ENCODE measurements at places on chromosomes 11 and 22.

DNA sequence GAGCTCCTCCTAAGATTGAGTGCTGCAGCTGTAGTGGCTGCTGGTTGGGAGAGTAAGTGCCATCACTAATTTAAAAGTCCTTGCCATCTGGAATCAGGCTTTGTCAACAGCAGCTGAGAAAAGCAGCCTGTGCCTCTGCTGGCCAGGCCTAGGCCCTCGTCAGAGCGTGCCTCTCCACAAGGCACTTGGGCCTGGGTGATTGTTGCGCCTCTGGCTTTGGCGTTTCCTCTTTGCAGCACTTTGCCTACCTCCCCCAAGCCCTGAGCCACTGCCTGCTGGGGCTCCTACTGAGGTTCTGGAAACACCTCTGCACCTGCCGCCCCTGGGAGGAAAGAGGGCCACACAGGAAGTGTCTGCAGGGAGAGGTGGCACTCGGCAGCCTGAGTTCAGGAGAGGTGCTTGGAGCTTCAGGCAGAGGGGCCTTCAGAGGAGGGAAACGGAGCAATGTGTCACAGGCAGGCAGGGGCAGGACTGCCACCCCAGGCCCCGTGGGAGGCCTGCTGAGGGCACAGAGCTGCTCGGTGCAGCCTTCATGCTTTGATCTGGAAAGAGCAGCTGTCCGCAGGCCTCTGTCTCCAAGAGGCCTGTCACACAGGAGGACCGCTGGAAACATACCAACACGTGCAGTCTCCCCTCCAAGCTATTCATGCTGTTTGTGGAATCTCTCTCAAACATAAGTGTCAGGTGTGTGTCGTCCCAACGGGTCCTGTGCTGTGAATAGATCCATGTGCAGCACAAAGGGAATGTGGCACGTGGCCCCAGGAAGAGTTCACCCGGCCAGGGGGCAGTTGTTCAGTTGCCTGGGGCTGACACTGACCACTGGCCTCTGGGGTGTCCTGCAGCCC lies 61.5 kb upstream of the EMID1 start:
- no peak for DNase-seq

- DNase-seq: no peak
Observed at GRCh38 chr11:108886005-108886659, 221.3 kb downstream of the DDX10 start.

GRCh38 chr11:57477507-57478189 lies 17.3 kb downstream of the RTN4RL2 start:
- DNase-seq: no peak

- DNase-seq: no peak
Observed at GRCh38 chr22:29625090-29625825, 21.8 kb downstream of the NF2 start.

DNA sequence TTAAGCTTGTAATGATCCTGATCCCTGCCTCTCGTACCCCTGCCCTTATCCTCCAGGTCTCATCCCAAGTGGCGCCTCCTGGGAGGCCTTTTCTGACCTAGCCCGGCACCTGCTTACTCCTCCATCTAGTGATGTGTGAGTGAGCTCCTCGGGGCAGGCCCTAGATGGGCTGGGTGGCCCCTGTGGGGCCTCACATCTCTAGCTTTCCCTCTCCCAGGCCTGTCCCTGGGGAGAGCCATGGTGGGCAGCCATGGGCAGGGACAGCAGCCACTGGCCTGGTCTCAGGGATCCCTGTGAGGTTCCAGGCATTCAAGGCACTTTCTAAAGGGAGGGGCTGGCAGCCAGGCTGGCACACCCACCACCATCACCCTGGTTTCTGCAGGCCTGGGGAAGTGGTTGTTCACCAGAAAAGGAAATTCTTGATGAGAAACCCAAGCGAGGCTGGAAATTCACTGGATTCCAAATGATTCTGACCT lies 27.9 kb downstream of the GNAZ start:
- DNase-seq: no peak

DNA sequence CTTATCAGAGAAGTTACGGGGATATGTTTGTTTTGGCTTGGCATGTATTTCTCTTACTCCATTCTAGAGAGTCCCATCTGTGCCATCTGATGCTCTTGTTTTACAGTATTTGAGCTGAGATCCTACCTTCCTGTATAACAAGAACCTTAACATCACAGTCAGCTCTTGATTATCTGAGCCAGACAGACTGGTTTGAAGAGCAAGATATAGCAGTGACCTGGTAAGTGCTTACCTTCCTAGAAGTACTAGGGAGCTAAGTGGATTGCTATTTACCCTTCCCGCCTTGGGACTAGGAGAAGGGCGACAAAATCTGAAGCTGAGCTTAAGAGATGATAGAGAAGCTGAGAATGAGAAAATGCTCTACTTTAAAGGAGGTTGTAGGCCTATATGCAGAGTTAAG lies 235.3 kb downstream of the CSNK2A3 start:
- no peak for DNase-seq

DNA sequence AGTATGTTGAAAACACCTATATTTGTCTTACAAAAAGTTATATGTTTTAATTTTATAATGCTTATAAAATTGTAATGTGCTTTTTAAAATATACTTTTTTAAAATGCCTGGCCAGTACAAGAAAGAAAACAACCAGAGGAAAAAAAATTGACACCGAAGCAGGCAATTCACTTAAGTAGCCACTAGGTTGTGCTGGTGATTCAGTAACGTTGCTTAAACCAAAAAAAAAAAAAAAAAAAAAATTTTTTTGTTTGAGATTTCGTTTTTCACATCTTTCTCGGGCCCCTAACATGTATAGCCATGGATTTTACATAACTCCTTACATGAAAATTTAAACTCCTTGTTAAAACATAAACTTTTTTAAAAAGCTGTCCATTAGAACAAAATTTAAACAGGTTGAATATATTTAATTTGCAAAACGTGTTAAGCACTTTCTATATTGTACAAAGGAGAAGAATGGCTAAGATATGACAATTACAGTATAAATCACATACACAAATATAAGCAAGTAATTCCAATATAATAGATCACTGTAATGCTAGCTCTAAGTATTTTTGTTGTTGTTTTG lies 9.2 kb downstream of the OR8B4 start:
- DNase-seq: no peak

GRCh38 chr11:125372088-125372487 lies 124.0 kb downstream of the FEZ1 start:
- DNase-seq: no peak

GRCh38 chr11:66956689-66957290 lies 1.4 kb downstream of the PC start:
- DNase-seq: no peak

GRCh38 chr11:117866526-117866925 lies 9.9 kb downstream of the FXYD6 start:
- DNase-seq: no peak

DNA sequence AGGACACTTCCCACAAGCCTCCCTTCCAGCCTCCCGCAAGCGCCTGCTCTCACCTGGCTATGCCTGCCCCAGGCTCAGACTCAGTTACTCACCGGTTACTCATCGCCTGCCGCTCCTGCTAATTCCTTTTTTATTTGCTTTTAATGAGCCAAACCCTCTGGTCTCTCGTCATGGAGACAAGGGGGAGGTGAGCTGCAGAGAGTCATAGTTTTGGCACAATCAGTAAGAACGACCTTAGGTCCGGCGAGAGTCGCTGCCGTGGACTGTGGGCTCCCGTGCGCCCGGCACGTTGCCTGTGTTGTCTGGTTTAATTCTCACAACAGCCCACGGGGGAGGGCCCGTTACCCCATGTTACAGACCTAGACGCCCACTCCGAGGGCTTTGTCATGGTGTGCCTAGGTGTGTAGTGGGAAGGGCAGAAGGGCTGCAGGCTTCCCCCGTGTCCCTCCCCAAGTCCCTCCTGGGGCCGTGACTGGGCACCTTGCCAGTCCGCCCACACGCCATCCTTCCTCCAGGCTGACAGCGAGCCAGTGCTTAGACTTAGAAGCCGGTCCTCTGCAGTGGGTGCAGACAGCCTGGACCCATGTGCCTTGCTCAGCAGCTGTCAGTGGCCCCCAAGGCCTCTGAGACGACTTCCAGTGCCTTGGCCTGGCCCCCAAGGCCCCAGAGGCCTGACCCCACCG lies 42.2 kb downstream of the WNT7B start:
- no peak for DNase-seq

GRCh38 chr11:82719361-82720105 lies 14.1 kb downstream of the FAM181B start:
- DNase-seq: no peak

DNA sequence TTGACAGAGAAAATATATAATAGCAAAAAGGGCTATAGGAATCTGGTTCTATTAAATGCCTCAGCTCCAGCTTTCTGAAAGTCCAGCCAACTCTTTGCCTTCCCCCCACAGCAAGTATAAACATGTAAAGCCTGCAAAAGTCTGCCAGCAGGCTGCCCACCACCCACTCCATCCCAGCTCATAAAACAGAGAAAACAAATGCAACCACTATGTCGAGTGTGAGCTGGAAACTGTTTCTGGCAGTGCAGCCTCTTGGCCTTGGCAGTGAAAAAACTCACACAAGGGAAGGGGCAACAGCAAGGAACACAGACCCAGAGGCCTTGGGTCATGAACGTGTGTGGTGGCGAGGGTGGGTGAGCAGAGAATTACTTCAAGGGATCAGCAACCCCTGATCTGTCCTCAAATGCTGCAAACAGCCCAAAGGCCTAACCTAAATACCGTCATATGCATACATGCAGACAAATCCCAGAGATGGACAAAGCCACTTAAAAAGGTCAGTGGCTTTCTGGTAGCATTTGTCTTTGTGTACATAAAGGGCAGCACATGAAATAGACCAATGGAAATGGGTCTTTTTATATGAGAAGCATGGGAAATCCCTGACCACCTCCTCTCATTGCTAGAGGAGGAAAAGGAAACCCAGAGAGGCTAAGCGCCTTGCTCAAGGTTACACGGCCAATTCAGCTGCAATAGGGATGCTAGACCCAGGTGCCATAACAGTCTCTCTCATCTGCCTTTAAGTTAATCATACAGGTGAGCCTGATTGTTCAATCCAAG lies 74.8 kb downstream of the NAT10 start:
- DNase-seq: no peak

GRCh38 chr11:60363542-60364470 lies 14.5 kb upstream of the MS4A7 start:
- peak; percentile 27 for DNase-seq

DNA sequence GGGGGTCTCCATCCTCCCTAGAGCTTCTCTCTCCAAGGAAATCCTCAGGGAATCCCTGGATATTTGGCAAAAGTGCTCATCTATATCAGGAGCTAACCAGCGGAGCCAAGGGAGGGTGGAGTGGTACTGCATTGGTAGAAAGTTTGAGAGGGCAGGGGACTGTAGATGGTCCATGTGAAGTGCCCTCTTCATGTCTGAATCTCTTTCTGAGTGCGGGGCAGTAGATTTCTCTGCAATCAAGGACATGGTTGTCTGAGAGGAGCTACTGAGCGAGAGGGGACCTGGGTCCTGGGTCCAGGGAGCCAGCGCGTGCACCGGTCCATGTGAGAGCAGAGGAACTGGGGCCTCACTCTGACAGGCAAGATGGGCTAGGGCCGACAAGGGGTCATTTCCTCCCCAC lies 701 bp downstream of the DIXDC1 start:
- no peak for DNase-seq

DNA sequence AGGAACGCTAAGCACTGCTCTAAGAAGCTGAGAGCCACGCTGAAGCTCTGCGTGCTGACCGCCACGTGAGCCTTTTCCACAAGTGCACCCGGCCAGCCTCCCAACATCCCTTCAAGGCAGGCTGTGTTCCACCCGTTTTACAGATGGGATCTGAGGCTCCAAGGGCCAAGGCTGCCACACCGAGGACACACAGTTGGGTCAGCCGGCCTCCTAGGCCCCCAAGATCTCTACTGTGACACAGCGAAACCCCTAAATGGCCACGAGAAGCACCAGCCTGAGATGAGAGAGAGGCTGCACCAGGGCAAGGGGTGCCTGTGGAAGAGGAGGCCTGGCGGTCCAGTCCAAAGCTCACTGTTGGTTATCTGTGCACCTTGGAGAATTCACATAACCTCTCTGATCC lies 11.8 kb upstream of the CD5 start:
- no peak for DNase-seq

GRCh38 chr11:32833921-32834320 lies 4.2 kb downstream of the PRRG4 start:
- DNase-seq: no peak

DNA sequence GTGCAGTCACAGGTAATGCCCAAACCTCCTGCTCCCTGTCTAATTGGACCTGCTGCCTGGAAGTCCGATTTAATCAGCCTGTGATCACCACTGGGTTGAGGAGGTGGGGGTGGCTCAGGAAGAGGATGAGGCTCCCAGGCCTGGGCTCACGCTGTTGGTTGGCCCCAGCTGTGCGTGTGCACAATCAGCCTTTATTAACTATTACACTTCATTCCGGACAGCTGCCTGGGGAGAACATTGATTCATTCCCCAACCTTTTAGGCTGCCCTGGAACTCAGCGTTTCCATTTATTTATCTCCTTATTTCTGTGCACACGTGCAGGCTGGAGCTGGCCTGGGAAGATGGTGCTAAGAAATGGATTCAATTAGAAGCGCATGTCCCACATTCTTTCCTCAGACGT lies 123.4 kb downstream of the DSCAML1 start:
- DNase-seq: no peak

DNA sequence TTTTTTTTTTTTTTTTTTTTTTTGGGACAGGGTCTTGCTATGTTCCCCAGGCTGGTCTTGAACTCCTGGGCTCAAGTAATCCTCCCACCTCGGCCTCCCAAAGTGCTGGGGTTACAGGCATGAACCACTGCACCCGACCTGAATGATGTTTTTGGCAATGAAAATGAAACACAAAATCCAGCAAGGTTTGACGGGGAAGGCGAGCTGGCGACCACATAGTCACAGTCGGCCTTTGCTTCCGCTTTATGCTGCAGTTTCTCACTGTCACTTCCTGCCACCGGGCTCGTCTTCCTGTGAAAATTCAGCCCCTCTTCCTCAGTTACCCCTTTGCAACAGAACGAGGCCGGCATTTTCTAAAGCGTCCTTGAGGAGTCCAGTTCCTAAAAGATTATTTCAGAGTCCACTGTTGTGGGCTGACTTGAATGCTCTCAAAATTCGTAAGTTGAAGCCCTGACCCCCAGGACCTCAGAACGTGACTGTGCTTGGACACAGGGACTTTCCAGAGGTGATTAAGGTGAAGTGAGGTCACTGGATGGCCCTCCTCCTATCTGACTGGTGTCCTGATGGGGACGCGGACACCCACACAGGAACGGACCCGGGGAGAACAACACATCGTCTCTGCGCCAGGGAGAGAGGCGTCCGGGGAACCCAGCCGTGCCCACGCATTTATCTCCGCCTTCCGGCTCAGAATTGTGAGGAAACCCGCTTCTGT lies 2.9 kb upstream of the BID start:
- DNase-seq: peak; percentile 41

- peak; percentile 54 for DNase-seq
Observed at GRCh38 chr11:57514538-57515331, 767 bp downstream of the SLC43A1 start.

GRCh38 chr22:21951931-21952465 lies 650 bp downstream of the PPM1F start:
- DNase-seq: no peak

DNA sequence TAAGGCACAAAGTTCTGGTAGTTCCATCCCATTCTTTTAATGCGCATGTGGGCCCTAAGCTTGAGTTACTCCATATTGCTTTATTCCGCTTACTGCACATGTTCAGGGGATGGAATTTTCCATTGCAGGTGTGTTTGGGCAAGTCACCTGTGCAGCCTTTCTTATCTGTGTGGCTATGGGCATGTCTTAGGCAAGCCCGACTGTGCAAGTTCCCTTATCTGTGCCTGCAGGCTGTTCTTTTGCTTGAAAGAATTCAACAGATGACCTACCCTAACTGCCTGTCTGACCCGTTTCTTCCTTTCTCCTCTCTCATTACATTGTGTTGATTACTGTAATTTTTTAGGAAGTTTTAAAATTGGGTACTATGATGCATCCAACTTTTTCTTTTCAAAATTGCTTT lies 363.6 kb downstream of the TTC28 start:
- no peak for DNase-seq

Data from stimulated activated CD4-positive, alpha-beta T cell treated with anti-CD3 and anti-CD28 coated beads, Interleukin-1b, Interleukin-23, amount 100 ng/mL, for 4 hours (primary cell).